ENCODE measurements at places on chromosomes 12 and 14.

- no peak for DNase-seq
Measured at GRCh38 chr12:31306866-31307265, 19.1 kb downstream of the SINHCAF start.

GRCh38 chr14:49306152-49306751 lies 279.9 kb downstream of the RPS29 start:
- DNase-seq = no peak

GRCh38 chr14:24712374-24712773 lies 78.4 kb upstream of the GZMB start:
- DNase-seq = no peak

DNA sequence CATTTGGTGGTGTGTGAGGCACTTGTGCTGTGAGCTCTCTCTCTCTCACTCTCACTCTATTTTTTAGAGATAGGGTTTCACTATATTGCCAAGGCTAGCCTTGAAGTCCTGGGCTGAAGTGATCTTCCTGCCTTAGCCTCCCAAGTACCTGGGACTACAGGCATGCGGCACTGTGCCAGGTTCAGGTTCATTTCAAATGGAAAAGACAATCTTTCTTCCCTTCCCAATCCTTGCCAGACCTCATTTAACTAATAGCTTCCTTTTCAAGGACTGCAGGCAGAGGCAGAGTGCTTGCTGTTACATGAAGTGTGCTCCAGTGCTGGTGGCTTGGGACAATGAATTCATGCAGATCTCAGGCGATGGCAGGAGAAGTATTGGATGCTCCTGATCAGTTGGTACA lies 73.2 kb upstream of the BICD1 start:
- no peak for DNase-seq

- no peak for DNase-seq
Measured at GRCh38 chr14:88243946-88244345, 79.1 kb downstream of the KCNK10 start.

DNA sequence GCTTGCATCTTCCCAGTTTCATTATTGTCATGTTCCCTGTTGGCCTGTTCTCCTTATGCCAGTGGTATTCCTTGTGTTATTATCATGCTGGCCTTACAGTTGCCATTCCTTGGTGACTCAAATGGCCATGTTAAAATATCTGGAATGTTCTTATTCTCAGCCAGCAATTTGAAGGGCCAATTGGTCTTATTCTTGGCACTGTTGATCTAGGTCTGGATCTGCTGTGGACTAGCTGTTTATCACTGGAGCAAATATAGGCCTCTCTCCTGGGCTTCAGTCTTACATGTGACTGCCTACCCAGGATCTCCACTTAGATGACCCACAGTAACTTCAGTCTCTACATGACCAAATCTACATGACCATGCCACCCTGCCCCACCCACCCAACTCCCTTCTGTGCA lies 5.4 kb downstream of the CIPC start:
- DNase-seq = no peak

DNA sequence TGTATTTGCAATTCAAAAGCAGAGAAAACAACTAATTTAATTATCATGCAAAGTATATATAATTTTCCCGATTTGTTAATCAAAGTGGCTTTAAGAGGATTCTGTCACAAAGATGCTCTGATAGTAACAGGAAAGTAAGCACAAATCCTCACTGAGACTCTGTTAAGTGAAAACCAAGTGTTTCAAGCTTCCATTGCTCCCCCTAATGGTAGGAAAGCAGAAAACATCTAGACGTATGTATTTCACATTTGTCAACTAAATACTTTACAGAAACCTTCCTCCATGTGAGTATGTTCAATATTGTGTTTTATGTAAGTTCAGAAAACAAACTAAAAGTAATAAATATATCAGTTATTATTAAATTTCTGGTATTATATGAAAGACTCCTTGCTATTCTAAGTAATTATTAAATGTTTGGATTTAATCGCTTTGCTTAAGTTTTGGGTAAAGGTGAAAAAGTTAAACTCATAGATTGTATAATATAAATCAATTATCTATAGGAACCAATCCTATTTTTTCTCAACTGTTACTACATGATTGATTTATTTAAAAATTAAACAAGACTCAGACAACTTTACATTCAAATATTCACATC lies 1.5 kb upstream of the NTS start:
- no peak for DNase-seq

GRCh38 chr12:89319606-89320005 lies 32.7 kb downstream of the DUSP6 start:
- DNase-seq = no peak

GRCh38 chr14:60328583-60328982 lies 79.6 kb downstream of the PPM1A start:
- DNase-seq = no peak

Data from activated naive CD4-positive, alpha-beta T cell (primary cell).